Mesenteric fat pad (tissue), 1 donor: ENCODE measurements at places on chromosomes 1 and 21. TPM values are rescaled to one million over a fixed set of nuclear protein-coding genes. Genes with fewer than 3 reads are reported as not detected.
A peak's percentile ranks its signal among the peaks of the same experiment; 100 is the strongest.

DNA sequence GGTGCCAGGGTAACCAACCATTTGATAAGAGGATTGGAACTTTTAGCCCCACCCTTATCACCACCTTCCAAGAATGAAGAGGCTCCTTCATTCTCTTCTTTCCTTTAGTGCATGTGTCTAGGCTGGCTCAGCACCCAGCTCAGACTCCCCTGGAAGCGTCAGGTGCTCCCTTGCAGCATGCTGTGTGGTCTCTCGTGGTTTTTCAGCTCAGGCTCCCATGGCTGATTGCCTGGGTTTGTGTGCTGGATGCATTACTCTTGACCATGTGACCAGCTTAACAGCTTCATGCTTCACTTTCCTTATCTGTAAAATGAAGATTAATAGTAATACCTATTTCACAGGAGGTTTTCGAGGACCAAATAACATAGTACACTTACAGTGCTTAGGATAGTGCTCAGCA, 198.4 kb downstream of the HHAT start:
- no peak for DNase-seq

GRCh38 chr1:109356915-109357314, 40.8 kb downstream of the SORT1 start:
- no peak for DNase-seq

DNA sequence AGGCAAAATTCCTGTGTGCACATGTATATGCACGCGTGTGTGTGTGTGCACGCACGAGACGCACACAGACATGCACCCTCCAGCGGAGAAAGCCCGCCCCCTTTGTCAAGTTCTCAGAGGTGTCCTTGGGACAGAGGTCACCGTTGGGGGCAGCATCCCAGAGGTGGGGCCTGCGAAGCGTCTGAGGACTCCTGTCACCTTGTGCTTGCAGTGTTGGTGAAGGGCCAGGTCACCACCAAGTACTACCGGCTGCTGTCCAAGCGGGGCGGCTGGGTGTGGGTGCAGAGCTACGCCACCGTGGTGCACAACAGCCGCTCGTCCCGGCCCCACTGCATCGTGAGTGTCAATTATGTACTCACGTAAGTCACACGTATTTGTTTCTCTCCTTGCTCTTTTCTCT, 42.6 kb downstream of the SIM2 start:
- no peak for DNase-seq

GRCh38 chr21:45613396-45613795, 30.1 kb upstream of the PCBP3 start:
- peak; percentile 65 for DNase-seq

The MROH9 gene
- total RNA-seq, result not detected

The OPRD1 gene
- not detected for total RNA-seq

GRCh38 chr1:228347181-228347580, 59.5 kb downstream of the TRIM11 start:
- peak; percentile 84 for DNase-seq

The GPR161 gene
- total RNA-seq, result 6.2 TPM

DNA sequence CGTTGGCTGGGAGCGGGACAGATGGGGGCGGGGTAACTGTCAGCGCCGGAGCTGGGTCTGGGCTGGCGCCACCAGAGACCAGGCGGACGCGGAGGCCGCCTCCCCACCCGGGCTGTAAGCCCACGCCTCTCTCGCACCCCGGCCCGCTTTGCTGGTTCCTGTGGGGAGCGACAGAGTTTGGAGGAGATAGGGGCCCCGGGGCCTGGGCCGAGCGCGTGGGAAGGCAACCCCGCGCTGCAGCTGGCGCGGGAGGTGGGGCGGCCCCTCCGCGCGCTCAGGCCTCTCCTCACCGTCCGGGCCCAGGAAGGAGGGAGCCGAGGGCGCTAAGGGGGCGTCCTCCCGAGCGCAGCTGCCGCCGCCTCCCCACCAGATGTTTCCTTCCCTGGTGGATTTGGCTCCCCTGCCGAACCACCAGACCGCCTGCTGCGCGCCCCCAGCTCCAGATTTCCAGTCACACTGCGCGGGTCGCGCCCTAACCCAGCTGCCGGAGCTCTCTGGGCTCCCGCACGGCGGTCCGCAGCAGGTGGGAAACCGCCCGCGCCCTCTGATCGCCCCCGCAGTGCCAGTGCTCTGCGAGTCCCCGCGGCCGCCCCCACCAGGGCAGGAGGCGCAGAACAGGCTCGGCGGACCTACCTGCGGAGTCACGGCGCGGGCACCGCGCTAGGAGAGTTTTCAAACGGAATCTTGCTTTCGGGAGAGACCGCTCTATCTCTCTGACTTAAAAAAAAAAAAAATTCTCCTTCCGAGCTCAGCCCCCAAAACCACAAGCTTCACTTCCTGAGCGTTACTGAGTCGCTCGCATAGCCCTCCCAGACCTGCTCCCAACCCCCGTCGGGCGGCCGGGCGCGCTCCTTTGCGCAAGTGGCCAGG, 1.1 kb downstream of the GFI1 start:
- no peak for DNase-seq

DNA sequence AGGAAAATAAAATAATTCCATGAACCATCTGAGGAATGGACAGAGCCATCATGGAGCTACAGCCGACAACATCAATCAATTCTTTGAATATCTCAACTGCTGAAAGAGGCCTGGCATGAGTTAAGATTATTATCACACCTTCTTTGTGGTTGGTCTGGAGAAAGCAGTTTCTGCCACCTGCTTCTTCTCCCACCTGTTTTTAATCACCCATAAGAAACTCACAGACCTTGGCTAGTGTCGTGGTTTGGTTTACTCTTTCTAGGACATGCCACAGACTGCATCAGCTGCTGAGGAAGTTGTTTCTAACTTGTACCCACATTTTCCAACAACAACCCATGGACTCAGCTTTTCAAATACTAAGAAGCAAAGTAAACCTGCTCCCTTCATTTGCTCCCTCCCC, 65.6 kb downstream of the NTPCR start:
- DNase-seq, result no peak

The PROK1 gene
- total RNA-seq, result 1.3 TPM

DNA sequence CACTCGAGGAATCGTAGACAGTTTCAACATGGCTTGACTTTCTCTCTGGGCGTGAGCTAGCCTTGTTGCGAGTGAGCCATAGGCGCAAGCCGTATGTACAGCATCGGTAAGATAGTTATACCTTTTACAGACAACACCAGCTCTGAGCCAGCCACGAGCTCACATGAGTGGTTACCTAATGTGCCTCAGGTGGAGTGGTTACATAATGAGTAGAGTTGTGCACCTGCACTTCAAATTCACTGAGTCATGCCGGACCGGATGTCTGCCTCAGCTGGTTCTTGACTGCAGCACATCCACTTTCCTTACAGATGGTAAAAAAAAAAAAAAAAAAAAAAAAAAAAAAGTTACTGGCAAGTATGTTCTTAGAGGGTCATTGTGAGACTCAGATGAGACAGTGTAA, 360.4 kb upstream of the NR5A2 start:
- DNase-seq, result no peak

The GSTM3 gene
- total RNA-seq, result 16.0 TPM

DNA sequence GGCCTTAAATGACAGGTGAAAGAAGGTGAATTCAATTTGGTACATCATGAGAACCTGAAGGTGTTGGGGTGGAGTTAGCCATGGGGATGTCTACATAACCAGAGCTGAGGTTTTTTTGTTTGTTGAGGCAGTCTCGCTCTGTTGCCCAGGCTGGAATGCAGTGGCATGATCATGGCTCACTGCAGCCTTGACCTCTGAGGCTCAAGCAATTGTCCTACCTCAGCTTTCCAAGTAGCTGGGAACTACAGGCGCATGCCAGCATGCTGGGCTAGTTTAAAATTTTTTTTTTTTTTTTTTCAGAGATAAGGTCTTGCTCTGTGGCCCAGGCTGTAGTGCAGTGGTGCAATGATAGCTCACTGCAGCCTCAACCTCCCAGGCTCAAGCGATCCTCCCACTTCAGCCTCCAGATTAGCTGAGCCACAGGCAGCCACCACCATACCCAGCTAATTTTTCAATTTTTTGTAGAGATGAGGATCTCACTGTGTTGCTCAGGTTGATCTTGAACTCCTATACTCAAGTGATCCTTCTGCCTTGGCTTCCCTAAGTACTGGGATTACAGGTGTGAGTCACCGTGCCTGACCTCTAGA, 1.9 kb upstream of the MPZ start:
- no peak for DNase-seq

DNA sequence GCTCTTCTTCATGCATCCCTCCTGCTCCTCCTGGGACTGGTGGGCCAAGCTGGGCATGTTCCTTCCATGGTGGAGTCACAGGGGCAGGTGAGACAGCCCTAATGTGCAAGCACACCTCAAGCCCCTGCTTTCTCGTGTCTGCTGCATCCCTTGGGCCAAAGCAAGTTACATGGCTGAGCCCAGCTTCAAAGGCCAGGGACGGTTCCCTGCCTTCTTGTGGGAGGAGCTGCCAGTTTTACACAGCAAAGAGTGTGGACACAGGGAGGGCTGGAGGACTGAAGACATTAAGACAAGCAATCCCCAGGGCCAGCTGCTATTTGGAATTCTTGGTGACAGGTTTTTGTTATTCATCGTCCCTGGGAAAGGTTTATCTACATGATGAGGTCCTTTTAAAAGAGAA, 175.2 kb upstream of the CACNA1E start:
- DNase-seq, result no peak

DNA sequence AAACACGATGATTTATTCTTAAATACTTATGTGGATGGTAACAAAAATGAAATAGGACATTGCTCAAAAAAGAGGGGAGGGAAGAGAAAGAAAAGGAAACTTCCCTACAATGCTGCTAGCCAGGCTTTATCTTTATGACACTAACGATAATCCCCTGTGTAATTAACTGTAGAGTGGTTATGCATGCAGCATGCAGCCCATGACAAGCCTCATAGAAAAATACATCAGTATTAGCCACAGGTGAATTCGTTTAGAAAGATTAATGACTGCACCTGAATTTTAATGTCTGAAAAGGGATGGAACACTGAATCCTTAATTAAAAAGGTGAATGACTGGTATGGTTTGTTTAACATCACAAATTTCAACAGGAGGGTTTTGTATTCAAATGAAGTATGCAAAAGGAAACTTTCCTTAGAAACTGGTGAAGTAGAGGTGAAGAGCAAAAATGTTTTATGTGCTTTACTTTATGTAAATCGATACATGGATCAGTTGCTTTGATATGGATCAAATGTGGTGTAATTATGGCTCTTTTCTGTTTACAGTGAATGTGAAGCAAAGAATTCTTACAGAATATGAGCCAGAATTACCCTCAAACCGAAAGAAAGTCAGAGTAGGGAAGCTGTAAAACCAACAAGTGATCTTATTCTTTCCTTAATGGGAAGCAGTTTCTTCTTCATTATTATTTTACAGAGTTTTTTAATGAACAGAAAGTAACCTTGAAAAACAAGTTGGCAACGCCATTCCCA, 569.6 kb upstream of the ADGRL2 start:
- no peak for DNase-seq

The APOBEC4 gene
- total RNA-seq, result not detected

GRCh38 chr1:41629571-41629970, 145.1 kb upstream of the EDN2 start:
- DNase-seq, result no peak

GRCh38 chr1:23931491-23931880, 18.3 kb upstream of the CNR2 start:
- no peak for DNase-seq

The MSH4 gene
- not detected for total RNA-seq

The SELL gene
- total RNA-seq, result 23.0 TPM

GRCh38 chr1:1006305-1007159, 6.6 kb upstream of the HES4 start:
- DNase-seq, result no peak
